ENCODE measurements at places on chromosomes 1 and 21.

GRCh38 chr1:208242941-208243526 lies 1.1 kb downstream of the PLXNA2 start:
- no peak for DNase-seq

DNA sequence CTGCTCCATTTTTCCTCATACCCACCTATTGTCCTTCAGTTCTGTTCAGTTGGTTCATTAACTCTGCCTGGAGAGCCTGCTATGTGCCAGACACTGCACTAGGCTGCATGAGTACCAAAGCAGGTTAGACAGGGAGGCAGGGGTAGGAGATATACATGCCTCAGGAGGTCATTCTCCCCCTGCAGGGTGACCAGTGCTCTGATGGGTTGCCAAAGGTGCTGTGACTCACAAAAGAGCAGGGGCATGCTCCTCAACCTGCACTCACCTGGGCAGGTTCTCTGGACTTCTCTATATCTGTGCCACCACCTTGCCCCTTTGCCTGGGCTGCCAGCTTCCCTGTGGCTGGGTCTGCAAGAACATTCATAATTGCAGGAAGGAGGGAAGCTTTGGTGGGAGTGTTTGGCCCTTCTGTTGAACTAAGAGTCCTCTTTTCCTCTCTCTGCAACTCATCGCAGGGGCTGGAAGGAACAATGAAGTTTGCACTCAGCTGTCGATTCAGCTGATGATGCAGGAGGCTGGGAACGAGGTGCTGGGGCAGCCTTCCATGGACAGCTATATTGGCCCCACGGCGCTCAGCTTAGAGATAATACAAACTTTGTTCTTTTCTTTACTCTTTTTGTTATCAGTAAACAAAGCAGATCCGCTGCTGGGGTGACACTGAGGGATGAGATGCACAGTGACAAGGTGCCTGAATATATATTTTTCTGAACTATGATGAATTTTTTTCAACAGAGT lies 356.4 kb upstream of the PLXNA2 start:
- no peak for DNase-seq

DNA sequence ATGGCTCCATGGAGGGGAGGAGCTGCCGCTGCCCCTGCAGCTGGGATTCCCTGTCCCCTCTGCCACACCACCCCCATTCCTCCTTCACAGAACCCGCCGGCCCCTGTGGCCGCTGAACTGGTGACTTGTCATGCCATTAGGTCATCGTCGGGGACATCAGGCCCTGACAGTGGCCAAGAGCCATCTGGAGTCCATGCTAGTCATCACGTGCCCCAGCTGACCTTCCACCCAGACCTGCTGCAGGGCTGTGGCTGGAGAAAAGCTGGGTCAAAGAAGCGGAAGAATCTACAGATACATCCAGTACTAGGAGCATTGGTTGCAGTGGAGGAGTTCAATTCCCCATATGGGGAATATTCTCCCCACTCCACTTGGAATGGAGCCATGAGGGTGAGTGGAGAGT lies 78.1 kb downstream of the KCNJ15 start:
- DNase-seq: no peak

GRCh38 chr1:15704526-15705183 lies 20.5 kb downstream of the PLEKHM2 start:
- no peak for DNase-seq

- DNase-seq: no peak
These were observed 13.9 kb upstream of the PTPN14 start for GRCh38 chr1:214565310-214565709.

DNA sequence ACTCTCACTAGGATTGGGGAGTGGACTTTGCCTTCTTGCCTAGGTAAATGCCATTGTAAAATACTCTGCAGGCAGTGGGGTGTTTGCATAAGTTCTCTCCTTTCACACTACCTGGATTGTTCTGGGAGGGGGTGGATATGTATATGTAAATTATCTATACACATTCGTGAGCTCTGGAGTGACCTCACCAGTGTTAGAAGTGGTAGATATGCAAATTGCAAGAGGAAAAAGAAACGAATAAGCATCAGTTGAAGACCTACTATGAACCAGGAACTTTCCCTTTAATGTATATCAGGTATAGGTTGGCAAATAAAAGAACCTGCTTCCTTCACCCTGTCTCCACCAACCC lies 1.5 kb upstream of the ARHGEF11 start:
- DNase-seq: no peak

GRCh38 chr1:231200388-231201031 lies 38.7 kb downstream of the TRIM67 start:
- no peak for DNase-seq

DNA sequence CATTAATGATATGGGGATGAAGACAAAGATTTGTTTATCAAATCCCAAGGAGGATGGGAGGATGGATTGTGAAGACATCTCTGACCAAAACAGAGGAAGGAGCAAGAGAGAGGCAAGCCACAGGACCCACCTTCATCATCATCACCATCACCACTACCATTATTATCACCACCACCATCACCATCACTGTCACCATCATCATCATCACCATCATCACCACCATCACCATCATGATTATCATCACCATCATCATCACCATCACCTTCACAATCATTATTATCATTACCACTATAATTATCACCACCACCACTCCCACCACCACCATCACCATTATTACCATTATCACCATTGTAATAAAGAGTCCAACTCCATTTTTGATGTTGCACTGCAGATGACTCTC lies 482.5 kb downstream of the PTPRU start:
- no peak for DNase-seq

- DNase-seq: no peak
These were observed 86.4 kb downstream of the DDAH1 start for GRCh38 chr1:85378534-85378933.

DNA sequence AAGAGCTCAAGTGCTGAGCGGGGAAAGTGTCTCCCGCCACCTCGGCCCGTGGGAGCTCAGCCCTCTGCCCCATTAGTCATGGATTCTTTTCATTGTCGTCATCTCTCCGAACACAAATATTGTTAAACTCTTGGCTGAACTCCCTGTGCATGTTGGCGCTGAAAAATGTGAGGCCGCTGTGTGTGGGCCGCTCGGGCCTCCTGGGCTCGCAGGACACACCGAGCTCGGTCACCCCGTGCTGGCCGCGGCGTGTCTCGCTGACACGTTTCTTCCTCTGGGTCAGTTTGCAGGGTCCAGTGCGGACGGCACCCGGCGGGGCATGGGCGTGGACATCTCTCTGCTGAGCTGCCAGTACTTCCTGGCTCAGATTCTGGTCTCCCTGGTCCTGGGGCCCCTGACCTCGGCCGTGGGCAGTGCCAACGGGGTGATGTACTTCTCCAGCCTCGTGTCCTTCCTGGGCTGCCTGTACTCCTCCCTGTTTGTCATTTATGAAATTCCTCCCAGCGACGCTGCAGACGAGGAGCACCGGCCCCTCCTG lies 25.6 kb downstream of the SLC45A1 start:
- DNase-seq: no peak

DNA sequence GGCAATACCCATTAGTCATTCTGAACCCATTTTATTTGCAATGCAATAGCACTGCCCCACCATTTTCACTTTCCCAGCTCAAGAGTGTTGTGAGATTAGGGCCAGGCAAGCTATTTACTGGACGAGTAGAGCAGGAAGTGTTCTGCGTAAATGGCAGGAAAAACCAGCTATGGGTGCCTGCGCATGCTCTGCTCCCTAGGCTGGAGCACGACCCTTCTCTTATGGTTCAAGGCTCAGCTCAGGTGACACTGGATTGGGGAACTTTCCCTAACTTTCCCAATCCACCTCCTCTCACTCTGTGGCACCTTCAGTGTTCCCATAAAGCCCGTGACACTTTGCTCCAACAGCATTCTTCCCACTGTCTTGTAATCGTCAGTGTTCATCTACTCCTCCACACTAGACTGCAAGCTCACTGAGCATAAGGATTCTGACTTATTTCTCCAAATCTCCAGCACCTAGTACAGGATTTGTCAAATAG lies 3.6 kb upstream of the MAN1A2 start:
- DNase-seq: no peak

- DNase-seq: peak; percentile 18
These were observed 2.7 kb downstream of the GRHL3 start for GRCh38 chr1:24321697-24322469.

DNA sequence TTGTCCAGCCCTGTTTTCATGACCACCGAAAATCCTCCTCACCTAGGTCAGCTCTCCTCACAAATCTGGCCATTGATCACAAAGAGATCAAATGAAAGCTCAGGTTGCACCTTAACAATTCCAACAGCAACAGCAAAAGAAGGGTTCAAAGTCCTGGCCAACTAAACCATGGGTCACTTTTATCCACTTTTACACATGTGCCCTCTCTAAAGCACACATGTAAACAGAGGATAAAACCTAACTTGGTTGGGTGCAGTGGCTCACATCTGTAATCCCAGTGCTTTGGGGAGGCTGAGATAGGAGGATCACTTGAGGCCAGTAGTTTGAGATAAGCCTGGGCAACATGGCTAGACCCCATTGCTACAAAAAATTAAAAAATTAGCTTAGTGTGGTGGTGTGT lies 3.9 kb upstream of the RBM15 start:
- no peak for DNase-seq

DNA sequence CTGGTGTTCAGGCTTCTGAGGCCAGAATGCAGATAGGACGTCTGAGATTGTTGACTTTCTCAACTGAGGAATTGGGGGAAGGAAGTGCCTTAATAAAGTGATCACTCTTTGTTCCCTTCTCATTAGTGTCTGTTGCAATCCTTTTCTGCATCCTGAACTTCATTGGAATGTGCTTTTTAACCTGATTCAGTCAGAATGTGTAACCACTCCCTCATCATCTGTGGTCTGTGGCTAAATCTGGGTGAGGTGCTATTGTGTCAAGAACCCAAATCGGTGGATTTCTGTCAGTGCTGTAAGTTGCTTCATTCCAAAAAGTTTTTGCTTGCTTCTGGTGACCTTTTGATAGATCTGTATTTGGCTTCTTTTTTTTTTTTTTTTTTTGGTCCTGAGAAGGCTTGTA lies 38.2 kb downstream of the ARID1A start:
- DNase-seq: no peak

- DNase-seq: no peak
These were observed 159.3 kb upstream of the SGIP1 start for GRCh38 chr1:66374561-66375111.
